GM23248 (cell line): ENCODE measurements at places on chromosomes 3 and 15. TPM values are rescaled to one million over a fixed set of nuclear protein-coding genes. Genes with fewer than 3 reads are reported as not detected.

GRCh38 chr3:38533285-38533976 is 37.3 kb downstream of the EXOG start:
- no peaks in the 10 kb centered on the region; the same call in 1 of the 2 replicates for H3K36me3 ChIP-seq
- no peaks in the 10 kb centered on the region for H3K27me3 ChIP-seq
- no peaks in the 10 kb centered on the region for H3K4me1 ChIP-seq
- H3K4me3 ChIP-seq = no peak overlapping the region
- DNase-seq = no peak

DNA sequence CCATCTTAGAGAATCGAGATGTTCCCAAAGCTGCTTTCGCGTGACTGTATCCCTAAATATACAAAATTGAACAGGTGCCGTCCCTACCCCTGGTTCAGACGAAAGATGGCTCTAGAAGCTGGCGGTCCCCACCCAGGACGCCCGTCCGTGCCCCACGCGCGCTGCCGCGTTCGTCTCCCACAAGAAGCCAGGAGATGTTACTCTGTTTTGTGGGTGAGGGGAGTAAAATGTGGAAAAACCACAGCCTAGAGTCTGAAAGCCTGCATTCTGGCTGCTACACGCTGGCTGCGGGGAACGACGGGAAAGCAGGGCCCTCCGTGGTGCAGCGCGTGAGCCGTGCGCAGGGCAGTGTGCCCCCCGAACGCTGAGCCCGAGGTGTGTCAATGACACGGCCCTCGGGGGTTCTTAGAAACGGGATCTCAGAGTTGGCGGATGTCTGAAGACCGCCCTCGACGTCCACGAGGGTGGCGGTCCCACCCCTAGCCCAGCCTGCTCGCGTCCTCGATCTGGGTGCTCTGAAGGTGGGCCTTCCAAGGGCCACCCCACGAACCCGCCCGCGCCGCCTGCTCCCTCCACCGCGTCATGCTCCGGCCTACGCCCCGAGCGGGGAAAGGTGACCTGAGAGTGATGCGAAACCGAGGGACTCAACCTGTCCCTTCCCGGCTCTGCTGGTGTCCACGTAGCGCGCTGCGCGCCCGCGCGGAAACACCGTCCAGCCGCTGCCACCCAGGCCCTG is 95.6 kb downstream of the OCA2 start:
- DNase-seq = no peak
- H3K4me1 ChIP-seq = no peaks in the 10 kb centered on the region
- H3K36me3 ChIP-seq = no peaks in the 10 kb centered on the region
- no peaks in the 10 kb centered on the region for H3K27me3 ChIP-seq

DNA sequence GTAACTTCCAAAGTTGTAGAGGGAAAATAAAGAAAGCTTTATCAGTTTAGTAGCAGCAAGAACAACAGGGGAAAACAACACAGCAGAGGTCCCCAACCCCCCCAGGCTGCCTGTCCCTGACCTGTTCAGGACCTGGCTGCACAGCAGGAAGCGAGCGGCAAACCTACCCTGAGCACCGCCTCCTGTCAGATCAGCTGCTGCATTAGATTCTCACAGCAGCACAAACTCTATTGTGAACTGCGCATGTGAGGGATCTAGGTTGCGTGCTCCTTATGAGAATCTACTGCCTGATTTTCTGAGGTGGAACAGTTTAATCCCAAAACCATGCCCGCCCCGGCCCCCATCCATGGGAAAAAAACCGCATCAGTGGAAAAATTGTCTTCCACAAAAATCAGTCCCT is 40.3 kb downstream of the USP50 start:
- peaks cover 9% of the 10 kb centered on the region; the same call in 1 of the 2 replicates for H3K36me3 ChIP-seq
- no peak overlapping the region for H3K4me3 ChIP-seq
- H3K4me1 ChIP-seq = no peaks in the 10 kb centered on the region
- no peak for DNase-seq
- H3K27me3 ChIP-seq = no peaks in the 10 kb centered on the region
- H3K27ac ChIP-seq = no peak overlapping the region

GRCh38 chr3:71857956-71858355 is 73.0 kb upstream of the PROK2 start:
- peaks cover 13% of the 10 kb centered on the region for H3K27me3 ChIP-seq
- no peak overlapping the region for H3K27ac ChIP-seq
- DNase-seq = peak; percentile 20
- H3K4me3 ChIP-seq = no peak overlapping the region

- H3K4me3 ChIP-seq = no peak overlapping the region
- DNase-seq = peak; percentile 65
- H3K27ac ChIP-seq = no peak overlapping the region
- H3K4me1 ChIP-seq = no peaks in the 10 kb centered on the region
Measured at GRCh38 chr3:74883690-74884089, 269.2 kb upstream of the CNTN3 start.

- H3K4me1 ChIP-seq = no peaks in the 10 kb centered on the region
- H3K27me3 ChIP-seq = no peaks in the 10 kb centered on the region
- no peak for DNase-seq
- H3K4me3 ChIP-seq = no peak overlapping the region
- no peak overlapping the region for H3K27ac ChIP-seq
Measured at GRCh38 chr3:129353589-129353941, 74.9 kb downstream of the EFCAB12 start.

FMN1 gene
- total RNA-seq = 2.0 and 2.2 TPM in 2 replicates

UCN2 gene
- total RNA-seq = 0.25 and 0.86 TPM in 2 replicates
